DMS79 (cell line): ENCODE measurements at places on chromosomes 6 and 20.

DNA sequence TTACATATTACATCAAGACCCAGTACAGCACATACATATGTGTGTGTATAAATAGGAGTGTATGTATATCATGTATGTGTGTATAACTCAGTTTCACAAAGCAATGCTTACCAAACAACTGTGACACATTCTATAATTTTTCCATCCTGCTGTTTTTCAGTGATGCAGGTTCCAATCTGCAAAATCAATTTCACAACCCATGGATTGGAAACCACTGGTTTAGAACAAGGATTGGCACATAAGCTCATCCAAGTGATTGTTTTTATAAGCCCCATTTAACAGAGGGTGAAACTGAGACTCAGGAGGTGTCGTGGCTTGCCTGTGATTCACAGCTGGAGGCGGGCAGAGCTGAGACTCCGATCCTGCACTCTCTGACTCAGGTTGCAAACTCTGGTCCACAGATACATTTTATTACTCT, 158.2 kb downstream of the ZMYND8 start:
- no peak for DNase-seq

GRCh38 chr20:9062066-9062465, 6.8 kb upstream of the PLCB4 start:
- no peak for DNase-seq

- no peak for DNase-seq
Measured at GRCh38 chr20:3074812-3075211, 3.4 kb downstream of the OXT start.

DNA sequence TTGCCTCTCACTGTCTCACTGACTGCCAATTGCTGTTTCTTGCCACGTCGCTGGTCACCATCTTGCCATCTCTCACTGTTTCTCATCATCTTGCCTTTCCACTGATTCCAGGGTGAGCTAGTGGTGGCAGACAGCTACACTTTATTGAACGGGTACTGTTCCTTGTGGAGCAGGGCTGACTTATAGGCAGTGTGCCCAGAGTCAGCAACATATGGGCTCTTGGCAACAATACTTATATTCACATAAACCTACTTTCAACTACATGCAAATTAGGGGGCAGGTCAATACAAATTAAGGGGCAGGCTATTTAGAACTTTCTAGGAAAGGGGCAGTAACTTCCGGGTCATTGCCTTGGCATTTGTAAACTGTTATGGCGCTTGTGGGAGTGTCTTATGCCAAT, 186.2 kb upstream of the SYNDIG1 start:
- DNase-seq, result no peak

- no peak for DNase-seq
Measured at GRCh38 chr20:59221707-59222252, 58.2 kb downstream of the ZNF831 start.

- no peak for DNase-seq
Measured at GRCh38 chr6:40425192-40425919, 161.8 kb downstream of the LRFN2 start.

GRCh38 chr6:153634416-153634815, 404.6 kb upstream of the OPRM1 start:
- DNase-seq, result no peak

- DNase-seq, result no peak
Measured at GRCh38 chr6:168606722-168607121, 165.7 kb downstream of the SMOC2 start.

DNA sequence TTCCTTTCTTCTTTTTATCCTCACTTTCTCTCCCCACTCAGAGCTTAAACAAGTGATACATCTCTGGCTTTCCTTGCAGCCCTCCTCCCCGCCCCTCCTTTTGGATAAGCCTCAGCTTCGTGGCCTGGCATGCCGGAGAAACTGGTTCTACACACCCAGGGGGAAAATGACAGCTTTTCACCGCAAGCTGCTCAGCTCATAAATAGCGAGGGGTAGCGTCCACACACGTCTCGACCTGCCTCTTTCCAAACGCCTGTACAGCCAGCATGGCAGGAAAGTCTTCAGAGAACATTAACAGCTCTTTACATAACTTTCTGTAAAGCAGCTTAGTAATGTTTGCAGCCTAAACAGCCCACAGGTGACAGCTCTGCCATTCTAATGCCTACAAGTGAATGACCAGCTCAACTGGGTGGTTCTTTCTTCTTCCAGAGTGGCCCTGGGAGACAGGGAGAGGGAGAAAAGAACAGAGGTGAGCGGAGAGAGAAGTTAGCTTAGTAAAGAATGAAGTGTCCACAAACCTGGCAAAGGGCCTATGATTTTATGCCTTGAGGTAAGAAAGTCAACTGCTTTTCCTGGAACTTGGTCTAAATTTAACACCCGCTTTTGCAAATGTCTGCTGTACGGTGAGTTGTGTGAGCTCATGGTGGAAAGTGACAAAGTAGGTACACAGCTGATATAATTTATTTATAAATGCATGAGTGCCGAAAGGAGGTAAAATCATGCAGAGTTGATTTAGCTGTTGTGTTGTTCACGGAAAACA, 251.5 kb downstream of the TFAP2A start:
- DNase-seq, result no peak

GRCh38 chr6:37830225-37830624, 10.7 kb downstream of the ZFAND3 start:
- DNase-seq, result no peak

- no peak for DNase-seq
Measured at GRCh38 chr6:11324453-11325015, 92.1 kb upstream of the NEDD9 start.

GRCh38 chr6:157538168-157538567, 157.2 kb downstream of the ZDHHC14 start:
- no peak for DNase-seq

DNA sequence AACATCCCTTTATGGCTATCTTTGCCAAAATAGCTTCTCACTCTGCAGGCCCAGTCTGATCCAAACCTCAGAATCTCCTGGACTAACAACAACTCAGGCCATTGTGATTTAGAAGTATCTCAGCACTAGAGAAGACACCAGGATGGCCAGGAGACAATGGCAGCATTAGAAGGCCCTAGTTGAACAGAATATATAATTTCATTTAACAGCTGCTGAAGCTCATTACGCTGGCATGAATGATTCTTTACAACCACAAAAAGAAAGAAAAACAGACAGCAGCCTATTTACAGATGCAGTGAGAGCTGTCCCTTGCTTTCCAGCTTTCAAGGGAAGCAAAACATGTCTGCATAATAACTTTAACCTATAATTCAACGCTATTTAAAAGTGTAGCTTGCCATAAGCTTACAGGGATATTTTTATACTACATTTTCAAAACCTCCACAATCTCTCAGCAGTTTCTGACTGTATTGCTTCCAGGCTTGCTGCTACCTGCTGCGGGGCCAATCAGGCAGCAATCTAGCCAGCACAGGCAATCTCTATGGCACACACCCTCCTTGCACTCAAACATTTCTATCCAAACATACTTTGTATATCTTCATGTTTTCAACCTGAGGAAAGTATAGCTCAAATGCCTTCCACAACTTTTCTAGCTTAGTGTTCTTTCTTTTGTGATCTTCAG, 107.3 kb downstream of the OGFRL1 start:
- no peak for DNase-seq

GRCh38 chr20:48015943-48016723, 230.9 kb upstream of the SULF2 start:
- DNase-seq, result no peak

- no peak for DNase-seq
Measured at GRCh38 chr6:31710523-31711219, 4.0 kb downstream of the LY6G6F start.

DNA sequence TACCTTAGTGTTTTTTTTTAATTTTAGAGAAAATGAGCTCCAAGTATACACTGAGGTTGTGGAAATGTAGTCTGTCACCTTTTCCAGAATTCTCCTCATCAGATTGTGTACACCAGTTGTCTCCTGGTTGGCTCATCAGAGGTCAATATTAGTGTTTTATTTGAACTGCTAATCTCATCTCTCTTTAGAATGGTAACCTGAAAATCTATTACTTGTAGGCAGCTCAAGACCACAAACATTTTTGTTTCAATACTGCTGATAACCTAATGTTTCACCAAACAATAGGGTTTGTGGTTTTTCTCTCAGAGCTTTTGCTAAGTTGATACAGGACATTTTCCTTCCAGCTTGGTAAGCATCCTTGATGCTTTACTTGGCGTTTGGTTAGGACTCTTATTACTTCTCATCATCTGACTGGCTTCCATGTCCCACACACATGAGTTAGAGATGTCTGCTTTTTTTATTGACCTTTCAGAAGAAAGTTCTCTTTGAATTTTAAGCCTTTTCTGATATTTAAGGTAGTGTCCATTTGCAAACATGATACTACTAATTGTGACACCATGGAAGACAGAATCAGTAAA, 15.1 kb downstream of the ADGRG6 start:
- no peak for DNase-seq

DNA sequence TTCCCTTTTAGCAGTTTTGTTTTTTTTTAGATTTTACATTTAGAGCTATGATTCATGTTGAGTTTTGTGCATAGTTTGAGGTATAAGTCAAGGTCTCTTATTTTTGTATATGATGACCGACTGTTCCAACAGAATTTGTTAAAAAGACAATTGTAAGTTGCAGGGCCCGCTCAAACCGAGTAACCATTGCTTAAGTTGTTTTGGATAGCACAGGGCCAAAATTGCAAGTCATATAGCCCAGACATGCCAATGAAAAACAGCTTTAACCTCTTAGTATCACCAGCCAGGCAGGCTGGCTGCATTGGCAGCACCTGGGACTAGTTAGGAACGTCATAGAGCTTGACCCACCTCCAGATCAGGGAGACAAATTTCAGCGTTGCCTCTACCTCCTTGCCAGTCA, 47.3 kb downstream of the PFDN4 start:
- no peak for DNase-seq

DNA sequence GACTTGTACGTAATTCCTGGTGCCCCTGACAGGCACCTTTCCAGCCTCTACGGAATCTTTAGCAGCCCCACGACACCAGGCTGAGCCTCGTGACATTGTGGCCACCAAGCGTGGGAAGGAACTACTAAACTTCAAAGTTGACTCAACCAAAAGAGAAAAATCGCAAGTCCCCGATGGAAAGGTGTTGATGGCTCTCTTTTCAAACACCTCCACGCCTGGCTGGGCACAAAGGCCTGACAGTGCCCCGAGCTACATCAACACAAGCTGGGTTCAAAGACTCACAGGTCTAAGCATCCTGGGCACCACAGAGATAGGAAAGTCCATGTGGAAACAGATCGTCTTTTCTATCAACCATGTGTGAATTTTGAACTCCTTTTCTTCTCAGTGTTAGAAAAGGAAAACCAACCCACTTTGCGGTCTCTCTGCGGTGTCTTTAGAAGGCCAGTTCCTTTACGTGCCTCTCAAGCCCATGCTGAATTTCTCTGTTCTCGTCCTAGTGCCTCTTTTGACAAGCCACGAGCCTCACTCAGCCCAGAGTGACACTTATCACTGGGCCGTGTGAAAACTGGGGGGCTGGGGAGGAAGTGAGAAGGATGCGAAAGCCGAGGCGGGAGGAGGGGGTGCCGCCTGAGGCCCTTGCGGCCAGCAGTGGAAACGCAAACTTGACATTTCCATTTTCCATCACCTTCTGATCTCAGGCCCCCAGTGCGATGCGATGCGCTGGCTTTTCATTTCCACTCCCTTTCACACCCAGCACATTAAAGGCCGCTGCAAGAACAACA, 59.4 kb downstream of the GFOD1 start:
- peak; percentile 27 for DNase-seq

DNA sequence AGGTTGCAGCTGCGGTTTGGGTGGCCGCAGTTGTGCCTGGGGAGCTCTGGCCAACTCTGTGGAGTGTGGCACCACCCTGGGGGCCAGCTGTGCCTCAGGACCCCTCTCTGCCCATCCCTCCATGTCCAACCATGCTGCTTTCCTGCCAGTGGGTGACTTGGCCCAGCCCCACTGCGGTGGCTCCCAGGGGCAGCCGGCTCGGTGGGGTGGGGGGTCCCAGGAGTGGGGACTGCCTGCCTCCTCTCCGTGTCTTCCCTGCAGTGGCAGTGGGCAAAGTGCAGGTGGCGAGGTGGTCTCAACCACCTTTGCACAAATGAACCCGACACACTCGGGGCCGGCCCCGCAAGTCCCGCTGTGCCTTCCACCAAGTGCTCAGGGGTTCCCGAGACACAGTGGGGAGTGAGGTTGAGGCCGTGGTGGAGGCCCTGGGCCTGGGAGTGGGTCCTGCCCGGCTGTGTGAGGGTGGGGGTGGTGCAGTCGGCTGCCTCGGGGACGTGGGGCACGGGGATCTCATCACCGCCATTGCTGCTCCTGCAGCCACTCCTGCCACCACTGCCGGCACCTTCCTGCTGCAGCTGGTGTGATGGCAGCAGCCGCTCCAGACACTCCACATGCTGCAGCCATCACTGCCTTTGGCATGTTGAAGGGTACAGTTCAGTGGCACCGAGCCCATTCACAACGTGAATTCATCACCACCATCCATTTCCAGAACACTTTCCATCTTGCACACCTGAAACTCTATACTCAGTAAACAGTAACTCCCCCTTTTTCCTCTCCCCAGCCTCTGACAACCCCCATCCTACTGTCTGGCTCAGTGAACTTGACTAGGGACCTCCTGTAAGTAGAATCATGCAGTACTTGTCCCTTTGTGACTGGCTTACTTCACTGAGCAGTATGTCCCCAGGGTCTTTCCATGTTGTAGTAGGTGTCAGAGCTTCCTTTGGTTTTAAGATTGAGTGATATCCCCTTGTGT, 10.7 kb upstream of the SLCO4A1 start:
- peak; percentile 71 for DNase-seq

DNA sequence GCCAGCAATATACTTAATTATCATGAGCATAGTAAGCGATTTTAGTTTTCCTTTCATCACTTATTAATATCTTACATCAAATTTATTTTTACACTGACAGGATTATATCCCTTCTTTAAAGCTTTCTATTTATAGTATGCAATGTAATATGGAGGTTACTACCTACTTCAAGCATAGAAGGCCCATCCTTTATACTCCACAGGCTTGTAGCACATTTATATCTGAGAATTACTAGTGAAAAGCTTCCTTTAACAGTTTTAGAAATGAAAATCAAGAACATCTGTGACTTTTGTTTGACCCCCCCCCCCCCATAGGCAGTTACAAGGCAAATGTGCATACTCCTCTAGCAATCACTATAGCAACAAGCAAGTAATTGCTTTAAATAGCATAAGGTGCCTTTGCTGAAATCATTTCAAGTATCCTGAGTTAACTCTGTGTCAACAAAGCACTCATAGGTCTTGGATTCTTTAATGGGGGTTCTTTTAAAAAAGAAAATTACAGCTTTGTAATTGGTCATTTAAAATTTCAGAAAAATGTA, 917.7 kb downstream of the PHF3 start:
- DNase-seq, result no peak

- no peak for DNase-seq
Measured at GRCh38 chr6:120077489-120077888, 727.9 kb upstream of the MAN1A1 start.

- DNase-seq, result no peak
Measured at GRCh38 chr20:47230811-47231256, 125.7 kb downstream of the ZMYND8 start.

GRCh38 chr6:158660333-158660754, 10.5 kb downstream of the SYTL3 start:
- DNase-seq, result peak; percentile 98

GRCh38 chr6:41625442-41625841, 12.8 kb upstream of the MDFI start:
- DNase-seq, result peak; percentile 53

GRCh38 chr20:59441860-59442810, 141.7 kb downstream of the EDN3 start:
- DNase-seq, result no peak

GRCh38 chr6:134795691-134796090, 154.2 kb downstream of the ALDH8A1 start:
- DNase-seq, result no peak
